ENCODE measurements at places on chromosomes 1 and 21.

DNA sequence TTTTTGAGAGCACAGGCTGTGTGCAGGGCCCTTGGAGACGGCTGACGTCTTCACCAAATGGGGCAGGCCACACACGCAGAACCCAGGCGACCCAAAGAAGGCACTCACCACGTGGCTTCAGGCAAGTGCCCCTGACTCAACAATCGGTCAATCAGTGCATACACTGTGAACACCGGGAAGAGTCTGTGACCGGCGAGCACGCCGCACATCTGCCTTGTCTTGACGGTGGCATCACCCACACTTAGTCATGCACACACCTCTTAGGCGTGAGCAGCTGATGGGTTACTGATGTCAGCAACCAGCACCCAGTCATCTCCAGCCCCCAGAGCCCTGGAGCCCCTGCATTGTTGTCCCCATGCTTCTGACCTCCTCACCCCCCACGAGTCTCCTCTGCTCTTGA, 4.9 kb upstream of the LRRC3 start:
- no peak overlapping the region for H3K4me3 ChIP-seq
- DNase-seq, result no peak
- peaks cover 7% of the 10 kb centered on the region for H3K27me3 ChIP-seq
- no peak overlapping the region for H3K27ac ChIP-seq
- H3K4me1 ChIP-seq, result no peaks in the 10 kb centered on the region

DNA sequence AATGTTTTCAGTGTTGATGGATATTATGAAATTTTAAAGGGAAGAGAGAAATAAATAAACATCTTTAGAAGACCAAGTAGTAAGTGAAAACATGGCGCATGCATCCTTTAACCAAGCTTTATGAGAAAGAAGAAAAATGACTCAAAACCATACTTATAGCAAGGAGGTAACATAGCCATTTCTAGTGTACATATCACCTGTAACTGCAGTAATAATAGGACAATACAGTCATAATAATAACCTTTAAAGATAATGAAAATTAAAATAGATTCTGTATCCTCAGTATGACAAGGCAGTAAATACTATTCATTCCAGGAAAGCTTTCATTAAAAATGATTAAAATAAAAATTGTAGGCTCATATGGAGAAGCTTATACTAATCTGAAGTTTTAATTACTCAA, 141.2 kb downstream of the COL24A1 start:
- H3K27ac ChIP-seq, result no peak overlapping the region
- no peaks in the 10 kb centered on the region for H3K27me3 ChIP-seq
- no peak overlapping the region for H3K4me3 ChIP-seq
- H3K4me1 ChIP-seq, result no peaks in the 10 kb centered on the region

- H3K27me3 ChIP-seq, result no peaks in the 10 kb centered on the region
- H3K4me3 ChIP-seq, result no peak overlapping the region
- no peak for DNase-seq
- H3K4me1 ChIP-seq, result no peaks in the 10 kb centered on the region
- H3K36me3 ChIP-seq, result peaks cover 94% of the 10 kb centered on the region
Measured at GRCh38 chr1:39566441-39567137, 10.0 kb downstream of the PABPC4 start.

DNA sequence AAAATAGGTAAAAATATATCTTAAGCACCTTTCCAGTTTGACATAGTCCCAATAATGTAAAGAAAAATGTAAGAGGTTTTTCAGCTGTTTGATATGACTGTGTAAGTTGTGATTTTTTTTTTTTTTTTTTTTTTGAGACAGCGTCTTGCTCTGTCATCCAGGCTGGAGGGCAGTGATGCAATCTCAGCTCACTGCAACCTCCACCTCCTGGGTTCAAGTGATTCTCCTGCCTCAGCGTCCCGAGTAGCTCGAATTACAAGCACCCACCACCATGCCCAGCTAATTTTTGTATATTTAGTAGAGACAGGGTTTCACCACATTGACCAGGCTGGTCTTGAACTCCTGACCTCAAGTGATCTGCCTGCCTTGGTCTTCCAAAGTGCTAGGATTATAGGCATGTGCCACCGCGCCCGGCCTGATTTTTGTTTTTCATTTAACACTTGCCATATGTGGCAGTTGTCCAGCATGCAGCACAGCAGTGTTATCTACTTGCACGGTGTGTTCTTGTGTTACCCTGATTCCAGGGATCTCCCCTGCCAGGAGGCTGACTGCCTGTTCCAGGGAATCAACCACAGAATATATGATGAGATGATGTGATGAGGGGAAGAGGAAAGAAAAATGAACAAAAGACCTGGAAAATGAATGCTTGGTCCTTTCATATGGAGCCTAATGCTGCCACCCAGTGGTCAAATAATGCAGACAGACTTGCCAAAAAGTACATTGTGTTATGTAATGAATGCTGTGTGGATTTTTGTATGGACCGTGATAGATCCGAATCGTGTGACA, 79.0 kb downstream of the RAVER2 start:
- H3K36me3 ChIP-seq, result no peaks in the 10 kb centered on the region
- DNase-seq, result peak; percentile 54
- H3K4me3 ChIP-seq, result no peak overlapping the region
- H3K27me3 ChIP-seq, result no peaks in the 10 kb centered on the region
- no peak overlapping the region for H3K27ac ChIP-seq

- no peaks in the 10 kb centered on the region for H3K27me3 ChIP-seq
- no peaks in the 10 kb centered on the region for H3K4me1 ChIP-seq
- H3K36me3 ChIP-seq, result peaks cover 31% of the 10 kb centered on the region
- no peak for DNase-seq
- H3K27ac ChIP-seq, result no peak overlapping the region
Measured at GRCh38 chr21:33775100-33775828, 133.0 kb downstream of the ITSN1 start.

Data from astrocyte (in vitro differentiated cells and primary cell).